Activated T-helper 1 cell treated with anti-CD3 and anti-CD28 coated beads, Interleukin-12 subunit alpha, Interleukin-12 subunit beta, Interleukin-2, Interleukin-4 antibody, amounts not matched to agents 30 ng/mL and 10 ng/mL and 1 ng/mL, durations not matched to agents 14 hours and 24 hours and 36 hours (primary cell): ENCODE measurements at places on chromosomes 1 and 21.

DNA sequence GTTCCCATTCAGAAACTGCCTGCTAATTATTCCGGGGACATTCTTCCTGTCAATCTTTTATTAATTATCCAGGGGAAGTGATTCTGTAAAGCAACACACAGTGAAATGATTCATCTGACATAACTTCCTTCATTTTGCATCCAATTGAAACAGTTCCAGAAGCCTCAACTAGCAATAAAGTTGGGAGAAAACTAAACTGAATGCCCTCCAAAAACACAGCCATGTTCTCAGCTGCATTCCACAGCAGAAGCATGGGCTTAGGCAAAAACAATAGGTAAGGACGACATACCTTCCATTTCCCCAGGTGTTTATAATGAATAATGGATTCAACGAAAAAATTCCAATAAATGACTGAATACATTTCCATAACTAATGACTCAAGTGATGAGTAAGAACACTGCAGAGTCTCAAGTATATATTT is 36.9 kb upstream of the TARBP1 start:
- no peak for DNase-seq

DNA sequence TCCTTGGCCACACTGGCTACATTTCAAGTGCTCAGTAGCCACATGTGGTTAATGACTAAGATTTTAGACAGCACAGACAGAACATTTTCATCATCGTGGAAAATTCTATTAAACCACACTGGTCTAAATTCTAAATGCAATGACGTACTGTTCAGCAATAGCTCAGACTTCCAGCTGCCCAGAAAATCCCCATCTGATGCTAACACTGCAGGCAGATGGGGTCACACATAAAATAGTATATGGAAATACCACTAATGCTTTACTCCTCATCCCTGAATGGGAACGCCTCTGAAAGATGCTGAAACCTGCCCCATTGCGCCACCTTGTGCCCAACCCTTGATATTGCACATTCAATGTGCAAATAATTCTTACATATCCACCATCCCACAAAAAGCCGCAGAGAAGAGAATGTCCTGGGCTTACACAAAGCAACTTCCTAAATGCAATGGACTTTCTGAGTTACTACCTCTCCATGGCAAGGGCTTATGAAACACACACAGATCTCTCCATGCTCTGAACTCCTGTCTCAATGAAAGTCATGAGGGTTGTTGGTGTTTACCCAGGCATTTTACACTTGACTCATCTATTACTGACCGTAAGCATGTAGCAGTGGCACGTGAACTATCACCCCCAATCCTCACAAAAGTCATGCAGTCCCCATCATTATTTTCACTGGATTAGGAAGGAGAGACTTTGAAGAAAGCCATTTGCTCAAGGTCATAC is 20.3 kb upstream of the SLC5A9 start:
- DNase-seq: peak; percentile 9

DNA sequence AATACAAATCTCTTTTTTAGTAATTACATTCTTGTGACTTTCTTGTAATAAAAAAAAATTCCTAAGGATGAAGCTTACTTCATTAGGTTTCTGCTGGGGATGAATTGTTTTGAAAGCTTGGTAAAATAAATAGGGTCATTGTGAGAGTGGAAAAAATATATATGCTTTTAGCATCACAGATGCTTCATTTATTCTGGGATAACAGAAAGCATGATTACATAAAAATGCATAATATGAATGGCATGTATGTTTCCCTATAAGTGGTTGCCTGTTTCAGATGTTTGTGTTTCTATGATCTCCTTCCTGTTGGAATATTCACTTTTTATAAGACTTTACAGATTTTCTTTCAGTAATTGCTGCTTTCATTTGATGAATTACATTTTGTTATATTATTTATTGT is 42.3 kb downstream of the HMCN1 start:
- DNase-seq: no peak

DNA sequence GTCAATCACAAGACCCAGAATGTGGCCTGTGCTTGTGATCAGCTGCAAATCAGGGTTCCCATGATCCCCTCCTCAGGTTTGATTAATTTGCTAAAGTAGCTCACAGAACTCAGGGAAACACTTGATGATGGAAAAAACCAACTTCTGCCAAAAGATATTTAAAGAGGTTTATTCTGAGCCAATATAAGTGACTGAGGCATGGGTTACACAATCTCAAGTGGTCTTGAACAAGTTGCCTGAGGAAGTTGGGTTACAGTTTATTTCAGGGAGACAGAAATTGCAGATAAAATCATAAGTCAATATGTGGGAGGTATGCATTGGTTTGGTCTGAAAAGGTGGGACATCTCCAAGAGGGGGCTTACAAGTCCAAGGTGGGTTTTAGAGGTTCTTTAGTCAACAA is 243.1 kb downstream of the S1PR1 start:
- no peak for DNase-seq

- DNase-seq: no peak
Observed at GRCh38 chr1:14598498-14599182, at the start of gene KAZN. KAZN (plus strand) TSS chr1:14598685.

DNA sequence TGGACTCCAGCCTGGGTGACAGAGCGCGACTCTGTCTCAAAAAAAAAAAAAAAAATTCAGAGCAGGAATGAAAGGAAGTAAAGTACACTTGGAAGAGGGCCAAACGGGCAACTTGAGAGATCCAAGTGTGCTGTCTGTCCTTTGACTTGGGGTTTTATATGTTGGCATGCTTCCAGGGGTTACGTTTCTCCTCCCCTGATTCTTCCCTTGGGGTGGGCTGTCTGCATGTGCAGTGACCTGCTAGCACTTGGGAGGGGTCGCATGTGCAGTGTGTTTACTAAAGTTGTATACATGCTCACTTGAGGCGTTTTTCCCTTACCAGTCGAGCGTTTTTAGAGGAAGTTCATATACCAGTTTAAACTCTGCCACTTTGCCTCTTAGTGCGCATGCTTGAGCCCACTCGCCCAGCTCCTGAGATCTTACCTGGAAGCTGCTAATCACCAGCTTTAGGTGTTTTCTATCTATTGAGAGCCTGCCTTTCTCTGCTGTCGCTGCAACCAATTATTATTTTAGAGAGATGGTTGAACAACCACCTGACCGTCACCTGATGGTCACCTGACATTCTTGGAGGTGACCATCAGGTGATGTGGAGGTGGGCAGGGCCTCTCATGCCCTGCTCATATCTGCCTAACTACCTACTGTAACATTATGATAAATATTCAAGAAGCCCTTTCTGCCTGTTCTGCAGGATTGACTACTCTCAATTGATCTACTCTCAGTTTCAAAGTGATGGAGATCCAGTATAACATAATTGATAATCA is 140.1 kb downstream of the MACF1 start:
- no peak for DNase-seq

DNA sequence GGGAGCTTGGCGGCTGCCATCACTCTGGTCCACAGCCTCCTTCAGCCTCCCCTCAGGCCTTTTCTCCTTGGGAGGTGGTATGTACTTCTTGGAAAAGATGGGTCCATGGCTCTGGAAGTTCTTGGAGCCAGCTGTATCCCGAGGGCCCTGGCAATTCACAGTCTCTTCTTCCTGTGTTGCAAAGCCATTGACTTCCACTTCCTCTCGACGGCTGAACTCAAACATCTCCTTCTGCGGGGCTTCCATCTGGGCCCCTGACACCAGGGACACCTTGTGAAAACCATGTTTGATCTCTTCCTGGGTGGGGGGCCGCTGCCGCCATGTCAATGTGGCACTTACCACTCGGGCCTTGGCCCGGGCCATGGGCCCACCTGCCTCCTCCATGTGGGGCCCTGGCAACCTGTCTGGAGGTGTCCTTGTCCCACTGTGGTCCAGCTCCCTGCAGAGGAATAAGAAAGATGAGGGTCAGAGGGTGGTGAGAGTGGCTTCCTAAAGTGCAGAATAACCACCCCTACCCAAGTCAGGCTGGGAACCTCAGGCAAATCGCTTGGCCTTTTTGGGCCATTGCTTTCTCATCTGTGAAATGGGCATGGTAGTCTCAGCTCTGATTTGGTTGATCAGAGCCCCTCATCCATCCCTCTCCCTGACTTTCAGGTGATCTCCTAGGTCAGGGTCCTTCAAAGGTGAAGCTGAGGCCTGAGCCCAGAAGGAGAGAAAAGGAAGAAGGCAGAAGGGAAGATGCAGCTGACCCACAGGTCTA is 7.5 kb downstream of the CRYBG2 start:
- no peak for DNase-seq

GRCh38 chr1:56378341-56379070 is 200.9 kb downstream of the PLPP3 start:
- no peak for DNase-seq

DNA sequence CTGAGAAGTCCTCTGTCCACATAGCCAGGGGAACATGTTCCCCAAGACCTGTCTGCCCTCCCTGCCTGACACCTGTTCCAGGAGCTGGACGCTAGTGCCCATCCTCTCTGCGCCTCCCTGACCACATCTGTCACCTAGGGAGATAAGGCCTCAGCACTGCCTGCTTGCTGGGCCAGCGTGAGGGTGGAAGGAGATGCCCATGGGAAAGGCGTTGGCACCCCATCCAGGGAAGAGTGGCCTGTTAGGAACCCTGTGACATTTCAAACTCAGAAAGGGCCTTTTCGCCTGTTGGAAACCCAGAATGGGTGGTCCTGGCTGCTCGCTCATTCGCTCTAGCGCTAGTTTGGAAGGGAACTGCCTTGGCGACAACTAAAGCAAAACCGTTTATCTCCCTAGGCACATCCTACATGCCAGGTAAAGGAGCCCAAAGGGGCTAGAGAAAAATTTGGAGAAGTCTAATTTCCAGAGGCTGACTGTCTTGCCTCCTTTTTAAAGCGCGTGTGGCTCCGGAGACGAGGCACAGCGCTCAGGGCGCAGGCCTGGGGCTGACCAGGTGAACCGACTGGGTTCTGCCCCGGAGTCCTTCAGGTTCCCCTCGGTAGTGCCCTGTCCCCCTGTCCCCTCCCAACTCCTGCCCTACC is 410 bp downstream of the ACTA1 start:
- DNase-seq: no peak
